Activated T-cell treated with anti-CD3 and anti-CD28 coated beads for 24 hours (primary cell): ENCODE measurements at places on chromosomes 7 and 10.

- DNase-seq, result no peak
These were observed 198.0 kb downstream of the CAMK1D start for GRCh38 chr10:12547301-12547771.

DNA sequence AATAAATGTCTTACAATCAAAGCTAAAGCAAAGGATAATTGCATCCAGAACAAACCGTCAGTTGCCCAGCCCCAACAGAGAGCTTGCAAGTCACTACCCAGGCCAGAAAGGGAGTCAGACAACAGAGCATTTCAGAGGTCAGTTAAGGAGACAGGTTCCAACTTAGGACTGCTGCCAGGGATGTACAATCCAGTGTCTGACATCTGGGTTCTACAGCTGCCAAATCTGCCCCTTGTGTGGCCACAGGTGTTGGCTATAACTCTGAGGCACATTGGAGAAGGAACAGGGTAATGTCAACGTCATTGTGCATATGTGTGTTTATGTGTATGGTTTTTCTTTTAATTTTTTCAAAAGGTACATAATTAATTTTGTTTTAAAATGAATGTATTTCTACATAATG, 85.2 kb upstream of the GLCCI1 start:
- DNase-seq, result no peak

GRCh38 chr7:4270941-4271715, 411.0 kb upstream of the FOXK1 start:
- DNase-seq, result no peak

- no peak for DNase-seq
These were observed 17.6 kb downstream of the PDSS1 start for GRCh38 chr10:26715137-26715487.

GRCh38 chr7:155979566-155979965, 167.3 kb upstream of the SHH start:
- DNase-seq, result no peak

DNA sequence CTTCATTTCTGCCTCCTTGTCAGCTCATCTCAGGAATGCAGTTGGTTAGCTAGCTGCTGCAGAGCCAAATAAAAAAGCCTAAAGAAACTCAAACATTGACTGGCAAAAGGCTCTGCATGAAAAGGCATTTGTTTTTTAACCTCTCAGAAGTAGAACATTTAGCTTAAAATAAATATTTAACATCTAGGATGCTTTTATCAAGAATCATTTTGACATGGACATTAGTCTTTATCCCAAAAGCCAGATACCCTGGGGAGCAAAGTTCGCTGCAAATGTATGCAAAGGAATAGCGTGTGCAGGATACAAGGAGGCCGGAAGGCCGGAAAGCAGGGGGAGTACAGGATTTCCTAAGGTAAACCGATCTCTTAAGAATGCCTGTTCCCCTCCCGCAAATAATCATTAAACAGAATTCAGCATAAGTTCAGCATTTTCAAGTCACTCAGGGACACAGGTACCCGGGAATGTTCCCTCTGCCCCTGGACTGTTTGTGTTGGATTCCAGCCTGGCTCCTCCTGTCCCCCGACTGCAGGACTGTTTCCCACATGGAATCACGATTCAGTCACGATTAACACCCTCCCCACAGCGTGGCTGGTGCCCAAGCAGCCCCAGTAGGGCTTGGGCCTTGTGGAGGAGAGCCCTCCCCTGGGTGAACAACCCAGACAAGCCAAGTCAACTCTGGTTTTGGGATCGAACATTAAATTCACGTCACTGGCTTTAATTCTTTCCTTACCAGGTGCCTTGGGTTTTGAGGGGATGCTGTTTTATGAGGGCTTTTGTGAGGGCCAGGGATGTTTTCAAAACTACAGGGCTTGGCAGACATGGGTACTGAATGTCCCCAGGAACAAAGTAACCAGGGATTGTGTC, 97.8 kb downstream of the HIPK2 start:
- DNase-seq, result no peak

DNA sequence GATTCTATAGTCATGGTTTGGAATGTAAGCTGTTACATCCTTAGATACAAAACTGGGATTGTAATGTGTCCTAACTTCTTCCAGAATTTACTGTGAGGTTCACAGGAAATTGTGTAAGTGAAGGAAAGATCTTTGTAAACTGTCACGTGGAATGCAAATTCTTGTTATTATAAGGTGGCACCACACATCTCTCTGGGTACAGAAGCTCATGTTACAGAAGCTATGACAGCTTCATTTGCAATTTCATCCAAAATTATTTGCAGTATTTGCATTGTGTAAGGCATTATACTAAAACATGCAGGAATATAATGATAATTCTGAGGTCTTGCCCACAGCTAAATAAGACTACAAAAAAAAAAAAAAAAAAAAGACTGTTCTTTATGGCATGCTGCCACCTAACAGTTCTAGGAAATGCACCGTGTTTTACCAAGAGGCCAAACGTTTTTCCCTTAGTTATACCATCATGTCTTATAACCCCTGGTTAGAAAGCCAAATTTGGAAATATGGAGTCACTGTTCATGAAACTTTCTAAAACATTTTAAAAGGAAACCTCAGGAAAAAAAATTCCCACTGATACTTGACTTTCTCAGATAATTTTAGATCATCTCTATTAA, 17.6 kb downstream of the MINDY3 start:
- DNase-seq, result no peak

DNA sequence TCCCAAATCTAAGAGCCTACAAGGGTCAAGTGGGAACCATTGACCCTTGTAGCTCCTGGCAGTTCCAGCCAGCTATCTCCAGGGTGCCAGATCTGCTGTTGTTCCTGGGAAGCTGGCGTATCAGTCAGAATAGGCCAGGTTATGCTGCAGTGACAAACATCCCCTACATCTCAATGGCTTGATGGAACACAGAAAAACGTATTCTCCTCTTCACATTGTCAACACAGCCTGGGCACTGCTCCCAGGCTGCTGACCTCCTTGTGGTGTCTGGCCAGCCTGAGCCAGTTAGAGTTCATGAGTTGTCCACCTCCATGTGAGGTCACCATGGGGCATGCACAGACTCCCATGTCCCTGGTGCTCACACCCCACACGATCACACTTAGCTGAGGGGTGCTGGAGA, 9.5 kb upstream of the TNRC18 start:
- DNase-seq, result no peak

DNA sequence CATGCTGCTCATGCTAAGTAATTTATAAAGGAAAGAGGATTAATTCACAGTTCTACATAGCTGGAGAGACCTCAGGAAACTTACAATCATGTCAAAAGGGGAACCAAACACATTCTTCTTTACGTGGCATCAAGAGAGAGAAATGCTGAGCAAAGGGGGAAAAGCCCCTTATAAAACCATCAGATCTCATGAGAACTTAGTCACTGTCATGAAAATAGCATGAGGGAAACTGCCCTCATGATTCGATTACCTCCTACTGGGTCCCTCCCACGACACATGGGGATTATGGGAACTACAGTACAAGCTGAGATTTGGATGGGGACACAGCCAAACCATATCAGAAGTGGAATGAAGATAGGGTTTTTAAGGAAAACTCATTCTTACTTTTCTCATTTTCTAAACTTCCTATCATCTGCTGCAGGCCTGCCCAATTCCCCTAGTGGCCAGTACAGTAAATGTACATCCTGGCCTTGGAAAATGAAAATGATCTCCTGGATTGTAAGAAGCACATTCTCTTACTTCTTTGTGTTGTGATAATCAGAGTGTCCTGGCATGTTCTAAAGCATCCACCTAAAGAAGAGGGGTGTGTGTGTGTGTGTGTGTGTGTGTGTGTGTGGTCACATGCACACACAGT, 421.5 kb downstream of the LRMDA start:
- DNase-seq, result no peak

- DNase-seq, result no peak
These were observed 93.5 kb upstream of the NEBL start for GRCh38 chr10:20990604-20991003.

DNA sequence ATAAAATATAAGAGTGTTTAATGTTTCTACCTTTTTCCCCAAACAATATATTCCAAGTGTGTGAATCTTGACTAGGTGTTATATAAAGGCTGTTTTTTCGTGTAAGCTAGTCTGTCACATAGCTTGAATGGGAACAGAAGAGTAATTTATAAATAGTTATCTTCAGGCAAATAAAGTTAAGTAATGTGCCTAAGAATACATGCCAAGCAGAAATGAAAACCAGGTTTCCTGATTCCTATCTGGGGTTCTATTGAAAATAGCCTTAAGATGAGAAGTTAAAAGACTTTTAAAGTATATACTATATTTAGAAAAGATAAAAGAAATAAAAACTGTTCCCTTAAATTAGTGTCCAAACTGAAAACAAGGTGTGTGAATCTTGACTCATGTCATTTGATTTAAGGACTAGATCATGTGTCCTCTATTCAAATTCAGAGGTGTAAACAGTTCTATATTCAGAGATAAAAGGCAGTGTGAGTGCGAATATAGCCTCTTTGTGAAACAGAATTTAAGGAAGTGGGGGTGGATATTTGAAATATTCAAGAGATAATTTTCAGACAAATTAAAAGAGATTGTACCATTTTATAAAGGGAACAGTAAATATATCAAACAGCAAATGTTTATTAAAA, 247.5 kb downstream of the THSD7A start:
- DNase-seq, result no peak

GRCh38 chr7:94060752-94061151, 56.6 kb upstream of the BET1 start:
- no peak for DNase-seq

GRCh38 chr10:78972160-78972946, 96.4 kb upstream of the ZMIZ1 start:
- no peak for DNase-seq

DNA sequence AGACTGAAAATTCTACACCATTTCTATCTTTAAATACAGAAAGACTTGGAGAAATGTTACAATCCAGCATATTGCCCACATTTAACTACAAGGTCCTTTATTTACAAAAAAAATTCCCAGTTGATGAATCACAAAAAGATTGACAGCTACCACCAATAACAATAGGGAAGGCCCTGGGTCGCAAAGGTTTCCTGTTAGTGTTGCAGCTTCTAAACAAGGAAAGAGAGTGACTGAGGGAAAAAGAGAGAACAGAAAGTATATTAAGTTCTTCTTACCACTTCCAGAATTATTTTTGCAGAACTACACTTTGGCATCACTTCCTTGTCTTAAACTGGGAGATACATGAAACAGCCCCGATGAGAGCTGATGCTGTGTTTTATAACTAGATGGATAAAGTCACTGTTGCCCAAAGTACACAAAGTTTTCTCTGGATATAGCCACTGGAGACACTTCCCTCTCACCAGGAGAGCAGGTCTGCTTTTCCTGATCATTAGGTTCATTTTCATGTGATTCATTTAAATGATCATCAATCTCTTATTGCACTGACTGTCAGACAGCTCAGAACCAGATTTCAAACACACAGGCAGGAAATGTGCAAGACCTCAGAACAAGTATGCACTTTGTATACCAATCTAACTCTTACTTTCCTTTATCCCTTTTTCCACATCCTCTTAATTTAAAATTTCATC, 57.0 kb downstream of the SHTN1 start:
- DNase-seq, result no peak

DNA sequence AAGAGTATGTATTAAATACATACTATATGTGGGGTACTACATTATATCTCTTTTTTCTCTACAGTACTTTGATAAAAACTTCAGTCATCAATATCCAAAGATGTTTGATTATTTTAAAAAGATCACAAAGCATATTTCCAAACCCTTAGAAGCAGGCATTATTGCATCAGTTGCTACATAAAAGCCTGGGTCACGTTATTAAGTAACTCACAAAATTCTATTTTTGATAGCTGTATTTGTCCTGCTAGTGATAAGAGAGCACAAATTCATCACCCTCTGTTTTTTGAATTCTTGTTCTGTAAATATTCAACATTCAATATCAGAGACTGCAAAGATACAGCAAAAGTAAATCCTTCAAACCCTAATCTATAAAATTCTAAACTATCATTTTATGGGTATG, 30.0 kb downstream of the A1CF start:
- DNase-seq, result no peak

DNA sequence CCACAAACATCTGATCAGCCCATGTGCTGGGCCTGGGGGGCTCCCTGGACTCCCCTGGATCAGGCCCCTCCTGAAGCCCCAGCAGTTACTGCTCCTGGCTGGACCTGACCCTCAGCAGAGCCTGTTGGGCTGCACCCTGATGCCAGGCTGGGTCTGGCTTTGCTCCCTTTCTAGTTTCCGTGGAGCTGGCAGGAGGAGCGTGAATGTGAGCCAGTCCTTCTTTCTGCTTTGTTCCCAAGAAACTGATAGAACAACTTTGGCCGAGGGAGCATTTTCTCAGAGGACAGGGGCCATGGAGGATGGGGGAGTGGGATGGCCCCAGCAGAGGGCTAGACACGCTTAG, 128.2 kb downstream of the NEURL1 start:
- no peak for DNase-seq

GRCh38 chr10:33398796-33399195, 64.3 kb upstream of the NRP1 start:
- no peak for DNase-seq

- DNase-seq, result no peak
These were observed 172.0 kb downstream of the BAMBI start for GRCh38 chr10:28849309-28849708.

GRCh38 chr10:15259136-15259535, 90.6 kb upstream of the NMT2 start:
- no peak for DNase-seq

GRCh38 chr10:5538446-5538845, 13.7 kb downstream of the CALML3 start:
- DNase-seq, result no peak

DNA sequence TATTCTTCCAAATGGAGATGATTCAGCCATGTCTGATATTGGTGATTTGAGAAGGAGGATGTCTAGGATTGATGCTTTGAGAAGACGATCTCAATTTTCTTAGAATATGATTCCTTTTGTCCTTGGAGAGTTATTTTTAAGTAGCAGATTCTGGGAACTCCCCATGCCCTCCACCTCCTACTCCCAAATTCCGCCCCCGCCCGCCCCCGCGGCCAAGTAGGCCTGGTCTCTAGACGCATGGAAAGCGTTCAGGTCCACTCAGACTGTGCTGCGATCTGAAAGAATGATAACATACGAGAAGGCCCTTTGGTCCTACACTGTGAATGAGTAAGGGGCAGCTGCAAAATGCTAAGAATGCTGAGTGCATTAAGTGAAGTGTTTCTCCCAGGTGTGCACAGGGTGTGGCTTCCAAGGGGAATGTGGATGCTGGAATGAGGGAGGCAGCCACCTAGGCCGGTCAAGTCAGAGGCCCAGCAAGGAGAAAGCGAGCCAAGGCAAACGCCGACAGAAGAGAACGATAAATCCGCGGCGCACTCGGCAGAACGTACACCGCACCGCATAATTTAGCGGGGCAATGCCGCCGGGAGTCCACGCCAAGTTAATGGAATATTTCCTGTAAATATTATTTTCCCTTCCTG, 142.3 kb downstream of the PRPF18 start:
- no peak for DNase-seq

DNA sequence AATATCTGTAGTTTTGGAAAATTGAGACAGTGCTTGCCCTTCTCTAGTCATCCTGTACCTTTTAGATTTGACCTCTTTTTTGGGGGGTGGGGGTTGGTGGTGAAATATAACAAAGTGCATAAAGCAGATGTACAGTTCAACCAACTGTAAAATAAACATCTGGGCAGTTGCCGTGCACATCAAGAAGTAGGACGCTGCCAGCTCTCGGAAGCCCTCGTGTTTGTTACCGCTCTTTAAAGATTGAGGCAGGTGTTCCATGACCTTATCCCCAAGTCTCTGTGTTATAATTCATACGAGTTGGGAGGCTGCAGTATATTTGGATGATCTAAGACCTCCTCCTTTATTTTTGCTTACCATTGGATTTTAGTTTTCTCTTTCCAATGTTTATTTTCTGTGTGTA, 55.1 kb downstream of the SDK1 start:
- DNase-seq, result no peak

- DNase-seq, result no peak
These were observed 148.6 kb downstream of the GRK5 start for GRCh38 chr10:119355930-119356329.

GRCh38 chr10:33114451-33114952, 156.5 kb upstream of the ITGB1 start:
- no peak for DNase-seq
